ENCODE measurements at places on chromosomes 5 and 9.

- no peak for DNase-seq
These were observed 56.4 kb downstream of the BARX1 start for GRCh38 chr9:93898502-93899426.

DNA sequence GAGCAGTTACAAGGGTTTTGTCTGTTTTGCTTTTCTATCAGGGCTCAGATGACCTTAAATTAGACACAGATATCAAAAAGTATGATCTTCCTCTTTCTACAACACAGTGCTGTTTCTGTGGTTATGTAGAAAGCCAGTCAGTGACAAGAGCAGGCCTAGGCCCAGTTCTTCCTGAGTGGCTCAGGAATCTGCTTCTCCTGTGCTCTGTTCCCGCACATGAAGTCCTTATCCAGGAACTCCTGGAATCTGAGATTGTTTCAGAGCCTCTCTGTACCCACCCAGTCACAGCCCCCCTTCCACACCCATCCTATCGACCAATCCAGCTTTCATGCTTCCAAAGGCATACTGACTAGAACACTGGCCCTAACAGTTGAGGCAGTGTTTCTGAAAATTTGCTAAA is 40.4 kb upstream of the SMU1 start:
- peak; percentile 18 for DNase-seq

DNA sequence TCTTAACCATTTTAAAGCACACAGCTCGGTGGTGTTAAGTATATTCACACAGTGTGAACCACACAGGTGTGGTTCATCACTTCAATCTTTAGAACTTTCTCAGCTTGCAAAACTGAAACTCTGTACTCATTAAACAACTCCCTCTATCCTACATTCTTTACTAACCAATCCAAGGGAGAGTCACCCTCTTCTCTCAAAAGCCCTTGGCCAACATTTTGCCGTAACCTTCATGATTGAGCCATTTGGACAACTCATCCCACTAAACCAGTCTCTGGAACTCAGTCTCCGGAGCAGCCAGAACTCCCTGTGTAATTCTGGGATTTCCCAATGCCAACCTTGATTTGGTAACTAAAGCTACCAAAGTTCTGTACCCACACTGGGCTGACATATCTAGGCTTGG is 84.7 kb downstream of the TTC39B start:
- no peak for DNase-seq

DNA sequence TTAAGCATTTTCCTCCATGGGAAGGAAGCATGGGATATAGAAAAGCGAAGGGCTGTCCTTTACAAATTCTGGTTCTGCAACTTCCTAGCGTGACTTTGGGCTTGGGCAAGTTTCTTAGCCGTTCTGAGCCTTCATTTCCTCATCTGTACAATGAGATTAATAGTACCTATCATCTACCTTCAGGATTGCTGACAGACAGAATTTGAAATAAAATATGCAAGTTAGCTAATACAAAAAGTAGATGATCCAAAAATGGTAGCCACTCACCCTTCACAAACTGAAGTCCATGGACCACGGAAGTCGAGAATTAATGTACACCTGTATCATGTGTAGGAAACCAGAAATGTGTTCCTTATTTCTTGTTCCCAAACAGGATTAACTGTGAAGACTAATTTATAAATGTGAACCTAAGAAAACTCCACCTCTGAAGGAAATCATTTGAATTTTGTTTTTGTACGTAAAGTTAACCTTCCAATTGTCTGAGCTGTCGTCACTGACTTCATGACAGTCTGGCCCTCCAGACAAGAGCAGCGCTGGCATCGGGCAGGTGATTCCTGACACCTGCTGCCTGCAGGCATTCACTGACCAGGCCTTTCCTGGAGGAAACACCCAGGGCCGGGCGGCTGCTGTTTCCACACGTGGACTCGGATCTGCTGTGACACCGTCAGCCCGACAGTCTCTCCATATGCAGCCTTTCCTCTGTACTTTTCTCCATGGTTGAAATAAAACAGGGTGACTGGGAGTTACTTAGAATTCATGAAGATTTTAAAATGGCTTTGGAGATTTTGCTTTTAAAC is 63.4 kb downstream of the PSMB7 start:
- no peak for DNase-seq

DNA sequence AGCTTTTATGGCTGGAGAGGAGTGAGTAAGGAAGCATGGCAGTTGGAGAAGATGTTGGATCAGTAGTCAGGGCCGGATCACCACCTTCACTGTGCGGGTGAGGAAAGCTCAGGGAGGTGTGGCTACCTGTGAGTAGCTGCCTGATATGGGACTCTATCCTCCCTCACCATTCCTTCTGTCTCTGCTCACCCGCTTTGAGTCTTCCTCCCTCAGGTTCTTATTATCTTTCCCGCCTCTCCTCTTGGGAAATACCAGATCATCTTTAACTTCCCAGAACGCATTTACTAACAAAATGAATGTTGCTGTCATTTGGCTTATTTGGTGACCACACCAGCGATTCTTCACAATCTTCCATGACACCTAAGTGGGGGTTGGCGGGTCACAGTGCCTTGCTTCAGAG is 140.7 kb upstream of the GPR151 start:
- DNase-seq: no peak

DNA sequence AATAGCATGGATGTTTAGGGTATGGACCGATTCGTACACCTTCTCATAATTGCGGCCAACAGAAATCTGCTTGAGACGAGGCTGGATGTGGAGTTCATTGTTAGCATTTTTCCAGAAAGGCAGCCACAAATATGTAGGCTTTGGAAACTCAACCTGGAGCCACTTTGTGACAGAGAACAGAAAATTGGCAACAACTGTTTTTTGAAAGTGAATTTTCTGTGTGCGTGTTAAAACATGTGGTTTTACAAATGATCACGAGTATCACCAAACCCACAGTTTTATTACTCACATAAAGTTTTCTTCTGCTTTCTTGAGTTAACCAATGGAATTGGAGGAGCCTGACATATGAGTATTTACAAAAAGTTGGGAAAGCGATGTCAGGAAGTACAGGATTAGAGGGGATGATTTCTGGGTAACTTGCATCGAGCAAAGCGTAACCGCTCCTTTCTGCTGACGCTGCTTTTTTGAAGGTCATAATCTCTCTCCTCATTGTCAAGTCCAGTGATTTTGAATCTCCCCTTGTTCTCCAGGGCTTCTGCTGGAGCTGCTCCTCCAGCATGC is 138.5 kb upstream of the TAF11L2 start:
- DNase-seq: peak; percentile 68

GRCh38 chr9:91371894-91372293 is 10.2 kb upstream of the AUH start:
- DNase-seq: no peak

DNA sequence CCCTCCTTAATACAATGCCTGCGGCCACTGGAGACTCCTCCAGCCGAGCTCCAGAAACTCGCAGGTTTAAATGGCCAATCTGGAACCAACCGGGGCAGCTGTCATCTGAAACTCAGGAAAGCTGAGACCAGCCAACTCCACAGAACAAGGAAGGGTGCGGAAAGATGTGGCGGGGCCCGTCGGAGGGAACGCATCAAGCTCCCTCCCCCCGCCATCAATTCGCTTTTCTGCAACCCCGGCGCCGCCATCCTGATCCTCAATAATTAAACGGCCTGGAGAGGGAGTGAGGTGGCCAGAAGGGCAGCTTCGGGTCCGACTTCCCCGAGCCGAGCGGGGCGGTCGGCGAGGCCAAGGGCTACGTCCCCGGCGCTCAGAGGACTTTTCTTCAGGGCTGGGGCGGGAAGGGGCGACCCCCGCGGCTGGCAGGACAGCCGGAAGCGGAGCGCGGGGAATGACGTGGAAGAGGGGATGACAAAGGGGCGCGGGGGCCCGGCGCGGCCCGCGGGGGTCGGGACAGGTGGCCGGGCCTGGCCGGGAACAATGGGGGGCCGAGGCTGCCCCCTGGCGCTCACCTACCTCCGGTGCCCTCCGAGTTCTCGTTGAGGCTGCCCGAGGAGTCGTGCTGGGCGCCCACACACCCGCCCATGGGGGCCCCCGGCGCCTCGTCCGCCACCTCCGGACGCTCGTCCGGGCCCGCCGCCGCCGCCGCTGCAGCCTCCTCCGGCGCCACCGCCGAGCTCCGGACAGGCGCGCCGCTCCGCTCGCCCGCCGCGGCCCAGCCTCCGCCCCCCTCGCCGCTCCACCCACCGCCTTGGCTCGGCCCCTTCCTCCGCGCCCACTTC is at the start of gene UBTD2:
UBTD2 (minus strand) TSS at position 745 of the 842 bp plus-strand sequence; CDS start at position 646, 99 bp downstream.
- DNase-seq: peak; percentile 60

DNA sequence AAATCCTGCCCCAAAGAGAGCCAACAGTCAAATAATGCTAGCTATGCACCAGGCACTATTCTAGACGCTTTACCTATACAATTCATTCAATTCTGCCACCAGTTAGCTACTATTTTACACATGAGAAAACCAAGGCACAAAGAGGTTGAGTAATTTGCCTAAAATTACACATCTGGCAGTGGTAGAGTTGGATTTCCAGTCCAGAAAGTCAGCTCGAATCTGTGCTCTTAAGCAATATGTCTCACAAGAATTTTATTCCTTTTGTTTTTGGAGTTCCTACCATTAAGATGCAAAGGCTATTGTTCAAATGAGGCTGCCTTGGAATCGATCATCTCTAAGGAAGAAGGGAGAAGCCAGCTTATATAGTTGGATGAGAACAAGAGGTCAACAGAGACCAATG is 256.9 kb upstream of the RASA1 start:
- no peak for DNase-seq

GRCh38 chr5:119366540-119366881 is 10.7 kb downstream of the TNFAIP8 start:
- no peak for DNase-seq

- peak; percentile 77 for DNase-seq
These were observed 3.9 kb downstream of the CCDC183 start for GRCh38 chr9:136799854-136800657.

DNA sequence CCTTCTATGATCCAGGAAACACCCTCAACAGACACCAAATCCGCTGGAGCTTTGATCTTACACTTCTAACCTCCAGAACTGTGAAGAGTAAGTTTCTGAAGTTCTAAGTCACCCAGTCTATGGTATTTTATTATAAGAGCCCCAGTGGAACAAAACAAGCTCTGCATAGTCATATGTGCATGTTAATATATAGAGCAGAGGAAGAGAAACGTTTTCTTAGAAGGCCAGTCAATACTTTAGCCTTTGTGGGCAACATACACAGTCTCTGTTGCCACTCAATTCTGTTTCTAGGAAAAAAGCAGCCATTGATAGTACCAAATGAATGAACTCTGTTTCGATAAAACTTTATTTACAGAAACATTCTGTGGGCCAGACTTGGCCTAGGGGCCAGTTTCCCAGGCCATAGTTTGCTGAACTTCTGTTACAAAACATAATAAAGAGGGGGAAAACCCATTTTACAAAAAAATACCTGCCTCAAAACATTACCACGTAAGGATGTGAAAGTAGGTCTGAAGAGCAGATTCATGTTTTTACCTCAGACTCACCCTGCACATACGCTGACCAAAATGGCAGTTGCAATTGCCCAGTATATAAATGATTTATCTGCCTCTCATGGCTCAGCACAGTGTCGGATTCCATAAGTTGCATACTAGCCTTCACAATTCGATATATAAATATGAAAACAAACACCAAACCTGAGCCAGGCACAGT is 350.5 kb downstream of the SLIT3 start:
- no peak for DNase-seq

DNA sequence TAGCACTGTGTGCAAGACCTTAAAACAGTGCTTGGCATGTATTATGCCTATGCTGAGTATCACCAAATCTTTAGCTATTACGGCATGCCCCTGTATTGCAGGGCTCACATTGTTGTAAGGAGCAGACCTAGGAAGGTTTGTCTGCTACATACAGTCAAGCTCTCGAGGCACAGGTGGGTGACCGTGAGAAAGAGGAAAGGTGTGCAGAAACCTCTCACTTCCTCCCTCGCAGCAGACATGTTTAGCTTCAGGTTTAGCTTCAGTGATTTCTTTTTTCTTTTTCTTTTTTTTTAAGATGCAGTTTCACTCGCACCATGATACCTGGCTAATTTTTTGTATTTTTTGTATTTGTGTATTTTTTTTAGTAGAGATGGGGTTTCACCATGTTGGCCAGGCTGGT is 275.8 kb upstream of the RIOK2 start:
- DNase-seq: no peak

- no peak for DNase-seq
These were observed 6.6 kb upstream of the N4BP3 start for GRCh38 chr5:178106556-178107239.

All from A172 (cell line).